ENCODE measurements at places on chromosomes 11 and 22.

DNA sequence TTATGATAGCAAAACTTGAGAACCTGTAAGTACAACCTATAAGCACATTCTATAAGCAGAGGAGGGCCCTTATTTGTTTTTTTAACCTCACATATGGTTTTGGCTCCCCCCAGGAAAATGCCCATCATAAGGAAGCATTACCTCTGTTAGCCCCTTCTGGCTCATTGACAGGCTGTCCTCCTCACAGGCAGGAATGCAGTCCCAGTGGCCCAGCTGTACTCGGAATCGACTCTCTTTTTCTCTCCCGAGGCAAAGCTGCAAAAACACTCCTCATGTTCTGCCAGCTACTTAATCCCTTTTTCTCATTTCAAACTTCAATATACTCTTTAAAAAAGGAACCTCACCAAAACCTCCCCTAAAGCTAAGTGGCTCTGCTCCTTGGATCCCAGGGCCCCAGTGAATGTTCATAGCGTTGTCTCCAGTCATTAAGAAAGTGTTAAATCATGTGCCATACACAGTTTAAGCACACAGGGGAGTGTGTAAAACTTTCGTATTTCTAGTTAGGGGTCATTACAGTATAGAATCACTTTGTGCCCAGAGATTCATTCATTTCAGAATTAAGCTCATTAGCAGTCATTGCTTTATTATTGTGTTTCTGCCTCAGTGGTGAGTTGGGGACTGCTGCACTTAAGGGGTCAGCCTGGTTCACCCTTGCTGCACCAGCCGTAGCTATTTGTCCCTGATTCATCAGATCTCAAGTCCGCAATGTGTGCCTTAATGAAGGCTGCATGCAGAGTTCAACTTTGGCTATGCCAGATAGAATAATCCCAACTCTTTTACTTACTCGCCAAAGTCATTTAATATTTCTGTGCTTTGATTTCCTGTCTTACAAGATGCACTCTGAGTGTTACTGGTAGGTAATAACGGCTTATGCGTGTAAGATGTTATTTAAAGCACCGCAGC lies 57.6 kb downstream of the JRKL start:
- no peak for DNase-seq

DNA sequence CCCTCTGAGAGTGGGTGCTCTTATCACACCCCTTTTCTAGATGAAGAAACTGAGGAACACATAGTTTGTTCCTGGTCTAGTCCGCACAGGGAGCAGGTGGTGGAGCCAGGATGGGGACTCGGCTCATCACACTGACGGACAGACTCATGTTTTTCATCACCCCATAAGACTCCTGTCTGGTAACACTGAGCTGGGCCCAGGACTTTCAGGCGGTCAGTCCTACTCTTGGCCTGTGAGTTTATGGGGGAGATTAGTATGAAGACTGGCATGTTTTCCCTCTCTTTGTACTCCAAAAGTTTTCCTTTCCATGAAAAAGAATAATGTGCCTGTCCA lies 160.8 kb downstream of the LDLRAD3 start:
- DNase-seq: no peak

- no peak for DNase-seq
Observed at GRCh38 chr22:48432781-48433518, 1394.7 kb downstream of the BRD1 start.

DNA sequence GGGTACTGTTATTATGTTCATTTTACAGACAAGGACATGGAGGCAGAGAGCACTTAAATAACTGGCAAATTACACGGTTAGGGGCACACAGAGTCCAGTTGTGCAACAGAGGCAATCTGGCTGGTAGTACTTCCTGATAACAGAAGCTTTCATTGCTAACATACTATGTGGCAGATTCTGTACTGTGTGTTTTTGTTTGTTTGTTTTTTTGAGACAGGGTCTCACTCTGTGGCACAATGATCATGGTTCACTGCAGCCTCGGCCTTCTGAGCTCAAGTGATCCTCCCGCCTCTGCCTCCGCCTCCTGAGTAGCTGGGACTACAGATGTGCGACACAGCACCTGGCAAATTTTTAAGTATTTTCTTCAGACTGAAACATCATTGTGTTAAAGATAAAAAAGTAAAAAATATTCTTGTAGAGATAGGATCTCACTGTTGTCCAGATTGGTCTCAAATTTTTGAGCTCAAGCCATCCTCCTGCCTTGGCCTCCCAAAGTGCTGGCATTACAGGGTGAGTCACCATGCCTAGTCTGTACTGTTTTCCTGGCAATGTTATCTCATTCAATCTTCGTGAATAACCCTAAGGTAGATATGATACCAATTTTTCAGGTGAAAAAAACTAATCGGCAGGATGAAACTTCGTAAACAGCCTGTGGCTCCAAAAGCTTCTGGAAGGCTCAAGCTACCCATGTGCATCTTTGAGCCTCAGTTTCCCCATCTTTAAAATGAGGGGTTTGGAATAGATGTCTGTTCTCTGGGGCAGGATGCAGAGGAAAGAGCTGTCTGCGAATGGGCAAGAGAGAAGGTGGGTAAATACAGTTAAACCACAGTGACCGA lies 921 bp upstream of the NUCB2 start:
- DNase-seq: no peak

DNA sequence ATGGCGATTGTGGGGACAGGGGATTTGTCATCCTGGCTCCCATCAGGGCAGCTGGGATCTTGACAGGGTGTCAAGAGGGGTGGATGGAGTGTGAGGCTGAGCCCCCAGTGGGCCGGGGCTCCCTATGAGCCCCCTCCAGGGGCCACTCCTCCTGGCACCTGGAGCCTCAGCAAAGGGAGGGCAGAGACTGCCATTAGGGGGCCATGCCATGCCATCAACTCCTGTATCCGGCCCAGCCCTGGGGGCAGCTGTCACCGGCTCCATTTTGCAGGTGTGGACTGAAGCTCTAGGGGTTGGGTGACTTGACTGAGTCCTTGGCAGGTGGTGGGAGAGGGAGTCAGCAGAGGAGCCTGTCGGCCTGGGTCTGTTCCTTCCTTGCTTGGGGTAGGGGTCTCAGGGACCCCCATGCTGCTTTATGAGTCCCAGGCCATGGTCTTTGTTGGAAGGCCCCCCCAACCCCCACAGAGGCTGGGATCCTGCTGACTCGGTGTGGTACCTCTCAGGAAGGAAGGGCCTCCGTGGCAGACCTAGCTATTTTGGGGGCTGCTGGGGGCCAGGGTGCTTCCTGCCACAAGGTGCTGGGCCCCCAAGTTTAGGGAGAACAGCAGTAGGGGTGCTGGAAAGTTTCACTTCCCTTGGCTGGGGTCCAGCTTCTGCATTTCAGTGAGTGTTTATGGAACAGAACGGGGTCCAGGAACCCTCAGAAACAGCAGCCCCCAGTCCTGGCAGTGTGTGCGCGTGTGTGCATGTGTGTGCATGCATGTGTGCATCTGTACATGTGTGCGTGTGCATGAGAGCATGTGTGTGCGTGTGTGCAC lies 1.5 kb downstream of the ACY3 start:
- DNase-seq: no peak

GRCh38 chr11:567629-568292 lies 7.0 kb downstream of the RASSF7 start:
- DNase-seq: no peak
